ENCODE measurements at places on chromosomes 2 and 18.

- no peak for DNase-seq
These were observed 40.9 kb downstream of the ANKRD12 start for GRCh38 chr18:9177466-9177865.

GRCh38 chr2:97747716-97748115 is 34.3 kb downstream of the ZAP70 start:
- no peak for DNase-seq

- DNase-seq: no peak
These were observed 201.7 kb downstream of the TNS1 start for GRCh38 chr2:217801115-217801531.

- no peak for DNase-seq
These were observed 317.6 kb downstream of the LNPK start for GRCh38 chr2:175684466-175684865.

DNA sequence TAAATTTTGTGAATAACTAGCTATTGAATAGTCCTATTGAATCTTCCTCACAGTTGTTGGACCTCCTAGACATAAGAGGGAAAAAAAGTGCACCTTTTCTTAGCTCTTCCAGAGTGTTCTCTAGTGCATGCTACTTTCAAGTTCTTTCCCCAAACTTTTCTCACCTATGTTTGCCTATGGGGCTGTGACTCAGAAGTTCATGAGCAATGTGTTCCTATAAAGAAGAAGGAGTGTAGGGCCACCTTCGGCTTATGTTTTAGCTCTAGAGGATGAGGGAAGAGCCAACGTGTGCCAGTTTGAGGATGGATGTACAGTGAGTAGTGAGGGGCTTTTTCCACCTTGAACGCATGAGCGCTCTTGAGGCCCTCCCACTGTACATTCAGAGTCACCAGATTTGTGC is 27.0 kb upstream of the HNMT start:
- no peak for DNase-seq

DNA sequence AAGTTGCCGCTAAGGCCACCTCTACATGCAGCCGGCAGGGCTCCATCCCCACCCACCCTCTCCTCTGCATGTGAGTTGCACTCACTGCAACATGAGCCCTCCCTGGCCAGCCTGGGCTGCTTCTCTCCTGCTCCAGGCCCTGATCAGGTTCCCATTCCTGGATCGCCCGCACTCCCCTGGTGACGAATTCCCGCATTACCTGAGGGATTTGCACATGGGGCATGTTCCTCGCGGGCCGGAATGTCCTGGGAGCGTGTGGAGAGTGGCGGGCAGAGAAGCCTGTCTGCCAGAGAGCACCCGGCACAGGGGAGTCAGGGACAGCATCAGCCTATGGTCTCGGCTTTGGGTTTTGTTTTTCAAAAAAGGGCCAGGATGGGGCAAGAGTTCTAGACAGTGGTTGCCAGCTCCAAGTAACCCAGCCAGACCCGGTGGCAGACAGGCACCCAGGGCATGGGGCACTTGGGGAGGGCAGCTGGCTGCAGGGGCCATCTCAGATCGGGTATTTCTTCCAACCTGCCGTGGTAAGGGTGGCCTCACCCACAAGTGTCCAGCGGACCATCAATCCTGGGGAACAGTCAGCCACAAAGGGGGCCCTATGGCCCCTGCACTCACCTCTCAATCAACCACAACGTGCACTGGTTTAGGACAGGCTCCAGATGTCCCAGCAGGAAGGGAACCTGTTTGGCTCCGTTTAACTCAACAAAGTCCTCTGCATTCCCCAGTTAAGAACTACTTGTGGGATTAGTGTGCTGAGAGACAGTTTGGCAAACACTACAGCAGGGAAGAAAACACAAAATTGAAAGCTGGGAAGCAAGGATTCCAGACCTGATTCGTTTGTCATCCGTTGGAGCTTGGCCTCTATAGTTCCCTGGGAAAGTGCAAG is 187.7 kb downstream of the SMAD7 start:
- no peak for DNase-seq

DNA sequence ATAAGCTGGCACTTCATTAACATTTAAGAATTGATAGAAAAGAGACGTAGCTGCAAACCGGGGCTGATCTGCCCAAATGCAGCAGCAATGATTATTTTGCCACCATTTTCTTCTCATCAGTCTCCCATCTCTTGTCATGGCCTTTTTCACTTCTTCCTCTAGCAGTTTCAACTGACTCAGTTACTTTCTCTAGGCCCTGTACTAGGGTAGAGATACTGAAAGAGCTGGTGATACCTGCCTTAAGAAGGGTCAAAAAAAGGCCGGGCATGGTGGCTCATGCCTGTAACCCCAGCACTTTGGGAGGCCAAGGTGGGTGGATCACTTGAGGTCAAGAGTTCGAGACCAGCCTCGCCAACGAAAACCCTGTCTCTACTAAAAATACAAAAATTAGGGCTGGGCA is 127.4 kb downstream of the LTBP1 start:
- no peak for DNase-seq

DNA sequence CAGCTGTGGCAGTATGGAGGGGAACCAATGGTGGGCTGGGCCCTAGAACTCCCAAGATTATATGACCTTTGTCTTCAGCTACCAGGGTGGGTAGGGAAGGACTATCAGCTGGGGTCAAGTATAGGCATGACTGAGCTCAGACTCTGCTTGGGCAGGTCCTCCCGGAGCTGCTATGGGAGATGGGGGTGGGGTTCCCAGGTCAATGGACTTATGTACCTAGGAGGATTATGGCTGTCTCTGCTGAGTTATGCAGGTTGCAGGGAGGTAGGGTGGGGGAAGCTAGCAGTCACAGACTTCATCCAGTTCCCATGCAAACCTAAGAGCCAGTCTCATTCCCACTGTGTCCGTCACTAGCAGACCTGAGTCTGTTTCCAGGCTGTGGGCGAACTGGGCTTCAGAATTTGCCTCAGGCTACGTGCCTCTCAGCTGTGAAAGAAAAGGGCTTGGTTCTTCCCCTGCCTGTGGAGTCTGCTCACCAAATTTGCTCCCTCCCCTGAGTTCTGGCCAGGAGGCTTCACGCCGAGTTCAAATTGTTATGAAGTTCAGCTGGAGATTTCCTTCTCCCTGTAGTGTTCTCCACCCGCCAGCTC is 985.8 kb upstream of the NRXN1 start:
- DNase-seq: no peak

- no peak for DNase-seq
These were observed 183.5 kb downstream of the SCG2 start for GRCh38 chr2:223418604-223419199.

DNA sequence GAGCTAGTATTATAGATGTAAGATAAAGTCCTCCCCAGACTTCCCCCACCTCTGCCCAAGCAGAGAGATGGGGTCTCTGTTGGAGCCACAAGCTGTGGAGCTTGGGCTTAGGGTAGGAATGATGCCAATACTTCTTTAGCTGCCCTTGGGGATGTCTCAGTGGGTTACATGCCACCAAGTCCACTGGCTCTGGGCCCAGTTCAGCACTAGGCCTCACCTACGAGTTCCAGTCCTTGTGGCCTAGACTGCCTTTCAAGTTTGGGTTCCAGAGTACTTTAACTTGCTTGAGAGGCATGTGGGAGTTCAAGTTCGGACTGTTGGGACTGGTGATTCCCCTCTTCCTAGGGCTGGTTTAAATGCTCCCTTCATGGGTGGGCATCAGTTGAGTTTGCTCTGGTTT is 272.4 kb downstream of the PTPRM start:
- DNase-seq: no peak

- no peak for DNase-seq
These were observed 3.9 kb upstream of the NPPC start for GRCh38 chr2:231929961-231930592.

DNA sequence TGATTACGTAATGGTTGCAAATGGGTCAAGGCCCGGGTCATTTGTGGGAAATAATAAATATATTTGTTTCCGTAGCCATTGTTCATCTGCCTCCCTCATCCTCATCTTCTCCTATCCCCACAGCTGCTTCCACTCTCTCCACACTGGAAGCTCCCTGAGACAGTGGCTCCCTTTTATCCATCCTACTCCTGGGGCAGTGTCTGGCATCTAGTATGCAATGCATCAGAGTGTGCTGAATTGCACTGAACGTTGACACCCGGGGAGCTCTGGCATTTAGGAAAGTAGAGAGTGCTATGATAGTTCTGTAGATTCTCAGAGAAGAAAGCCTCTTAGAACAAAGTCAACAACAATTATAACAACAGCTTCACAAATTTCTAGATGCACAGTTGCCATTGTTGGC is 45.5 kb upstream of the NAB1 start:
- no peak for DNase-seq

- no peak for DNase-seq
These were observed 332.7 kb downstream of the LRRTM1 start for GRCh38 chr2:79971807-79972206.

All from GDM1 (cell line).